ENCODE measurements at places on chromosomes 3 and 15.

GRCh38 chr3:170723241-170723640 is 137.4 kb upstream of the SLC7A14 start:
- H3K4me3 ChIP-seq: no peak overlapping the region
- peaks cover 14% of the 10 kb centered on the region for H3K4me1 ChIP-seq
- no peaks in the 10 kb centered on the region for H3K27me3 ChIP-seq
- no peak for DNase-seq

- H3K4me3 ChIP-seq: no peak overlapping the region
- DNase-seq: no peak
- no peak overlapping the region for H3K27ac ChIP-seq
- no peaks in the 10 kb centered on the region for H3K4me1 ChIP-seq
Observed at GRCh38 chr3:110293660-110294059, 778.0 kb upstream of the NECTIN3 start.

DNA sequence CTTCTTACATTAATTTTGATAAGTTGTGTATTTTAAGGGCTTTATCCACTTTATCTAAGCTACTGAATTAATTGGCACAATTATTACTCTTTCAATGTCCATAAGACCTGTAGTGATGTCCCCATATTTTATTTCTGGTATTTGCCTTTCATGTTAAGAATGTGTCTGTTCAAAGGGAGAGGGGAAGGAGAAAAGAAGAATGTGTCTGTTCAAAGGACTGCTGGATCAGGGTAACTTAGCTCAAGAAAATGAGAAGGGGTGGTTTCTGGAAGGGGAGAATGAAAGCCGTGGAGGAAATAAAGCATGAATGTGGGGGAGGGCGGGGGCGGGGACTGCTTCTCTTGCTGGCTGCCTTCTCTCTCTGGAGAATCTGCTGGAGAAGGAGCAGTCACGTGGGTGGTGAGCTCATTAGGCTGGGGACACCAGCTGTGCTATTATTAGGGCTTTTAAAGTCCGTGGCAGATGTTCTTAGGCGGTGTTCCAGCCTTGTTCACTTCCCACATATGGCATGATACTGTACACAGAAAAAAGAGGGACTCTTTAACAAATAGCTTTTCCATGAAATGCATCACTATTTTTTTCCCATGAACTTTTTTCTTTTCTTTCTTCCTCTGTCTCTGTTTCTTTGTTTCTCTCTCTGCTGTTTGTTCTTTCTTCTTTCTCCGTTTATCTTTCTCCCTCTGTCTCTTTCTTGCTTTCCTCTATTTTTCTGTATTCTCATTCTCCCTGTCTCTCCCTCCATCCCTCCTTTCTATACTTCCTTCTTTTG is 63.7 kb upstream of the ULK4 start:
- H3K27ac ChIP-seq: peak overlapping the region; percentile 70
- H3K27me3 ChIP-seq: no peaks in the 10 kb centered on the region
- peak; percentile 94 for DNase-seq
- H3K4me1 ChIP-seq: peaks cover 56% of the 10 kb centered on the region

GRCh38 chr3:127394031-127394430 is 106.2 kb upstream of the PRR20G start:
- H3K27me3 ChIP-seq: peaks cover 26% of the 10 kb centered on the region
- no peak overlapping the region for H3K4me3 ChIP-seq
- DNase-seq: peak; percentile 57
- no peaks in the 10 kb centered on the region for H3K36me3 ChIP-seq

DNA sequence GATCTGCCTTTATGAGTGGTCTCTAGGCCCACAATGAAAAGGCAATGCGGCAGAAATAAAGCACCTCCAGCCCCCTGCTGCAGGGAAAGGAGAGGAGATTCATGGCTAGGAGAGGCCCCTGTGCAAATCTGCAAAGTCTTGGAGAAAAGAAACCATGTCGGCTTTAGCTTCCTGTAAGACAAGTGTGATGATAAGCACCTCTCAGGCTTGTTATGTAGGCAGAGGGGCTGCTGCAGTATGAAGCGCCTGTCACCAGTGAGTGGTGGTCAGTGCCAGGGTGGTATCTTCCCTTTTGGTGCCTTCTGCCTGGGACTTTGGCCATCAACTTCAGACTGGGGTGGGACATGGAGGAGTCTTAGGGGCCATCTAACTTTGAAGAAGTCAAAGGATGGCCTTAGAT is 59.2 kb upstream of the ARHGEF3 start:
- H3K36me3 ChIP-seq: no peaks in the 10 kb centered on the region
- no peak for DNase-seq
- H3K4me3 ChIP-seq: no peak overlapping the region
- no peak overlapping the region for H3K27ac ChIP-seq

DNA sequence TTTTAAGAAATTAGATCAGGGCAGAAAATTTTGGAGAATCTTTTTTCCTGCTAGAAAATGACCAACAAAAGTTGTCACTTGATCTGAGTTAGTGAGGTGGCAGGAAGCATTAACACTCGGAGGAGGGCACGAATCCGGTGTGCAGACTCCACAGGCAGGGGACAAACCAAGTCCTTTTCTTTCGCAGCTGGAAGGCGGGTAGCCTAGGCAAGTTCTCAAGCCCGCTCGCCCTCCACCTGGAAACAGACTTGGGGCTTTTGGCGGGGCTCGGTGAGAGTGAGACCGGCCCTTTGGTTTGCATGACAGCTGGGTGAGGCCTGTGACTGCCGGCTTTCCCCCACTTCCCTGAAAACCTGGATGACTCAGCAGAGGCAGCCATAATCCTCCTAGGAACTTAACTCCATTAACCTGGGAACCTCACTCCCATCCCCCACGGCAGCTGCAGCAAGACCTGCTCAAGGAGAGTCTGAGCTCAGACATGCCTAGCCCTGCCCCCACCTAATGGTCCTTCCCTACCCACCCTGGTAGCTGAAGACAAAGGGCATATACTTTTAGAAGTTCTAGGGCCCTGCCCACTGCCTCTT is 134.8 kb downstream of the MFSD1 start:
- no peaks in the 10 kb centered on the region for H3K27me3 ChIP-seq
- DNase-seq: no peak
- H3K27ac ChIP-seq: no peak overlapping the region

- no peak overlapping the region for H3K4me3 ChIP-seq
- H3K4me1 ChIP-seq: peaks cover 70% of the 10 kb centered on the region
- DNase-seq: no peak
- no peaks in the 10 kb centered on the region for H3K36me3 ChIP-seq
- H3K27ac ChIP-seq: no peak overlapping the region
Observed at GRCh38 chr15:52788099-52788986, 1.8 kb downstream of the ONECUT1 start.

DNA sequence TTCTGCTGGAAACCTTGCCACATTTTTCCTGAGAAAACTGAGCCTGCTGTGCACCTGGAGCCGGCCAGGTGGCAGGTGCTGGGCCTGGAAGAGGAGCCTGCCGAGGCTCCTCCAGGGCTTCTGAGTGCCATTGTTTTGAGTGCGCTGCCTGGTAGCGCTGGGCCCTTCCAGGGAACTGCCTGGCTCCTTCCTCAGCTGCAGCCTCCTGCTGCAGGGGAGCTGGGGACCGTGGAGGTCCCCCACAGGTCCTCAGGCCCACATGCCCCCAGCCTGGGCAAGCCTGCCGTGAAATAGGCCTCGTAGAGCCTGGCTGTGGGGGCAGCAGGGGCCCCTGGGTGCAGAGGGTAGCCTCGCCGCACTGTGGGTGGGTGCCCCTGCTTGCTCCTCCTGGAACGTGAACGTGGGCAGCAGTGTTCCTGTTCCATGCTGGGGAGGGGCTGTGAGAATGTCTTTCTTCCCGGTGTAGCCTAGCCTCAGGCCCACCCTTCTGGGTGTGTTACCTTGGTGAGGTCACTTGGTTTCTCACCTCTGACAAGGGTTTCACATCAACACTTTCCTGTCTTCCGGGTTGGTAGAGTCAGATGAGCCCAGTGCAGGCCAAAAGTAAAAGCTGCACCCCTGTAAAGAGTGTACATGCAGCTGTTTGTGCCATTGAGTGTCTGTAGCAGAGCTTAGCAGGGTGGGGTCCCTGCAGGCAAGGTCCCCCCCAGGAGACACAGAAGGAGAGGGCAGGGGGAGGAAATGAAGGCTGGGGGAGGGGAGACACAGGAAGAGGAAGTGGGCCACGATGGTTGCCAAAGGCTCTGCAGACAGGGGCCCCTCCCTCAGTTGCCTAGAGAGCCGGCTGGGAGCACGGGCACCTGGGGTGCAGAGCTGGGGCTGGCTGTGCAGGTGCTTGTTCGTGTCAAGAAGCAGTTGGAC is 34.5 kb downstream of the KLF13 start:
- H3K4me3 ChIP-seq: peak overlapping the region; percentile 27
- peak overlapping the region; percentile 91 for H3K27ac ChIP-seq
- DNase-seq: peak; percentile 73
- H3K27me3 ChIP-seq: no peaks in the 10 kb centered on the region
- peaks cover 3% of the 10 kb centered on the region for H3K36me3 ChIP-seq
